Hindlimb muscle (tissue), 1 donor: ENCODE measurements at places on chromosomes 5 and 9. TPM values are rescaled to one million over a fixed set of nuclear protein-coding genes. Genes with fewer than 3 reads are reported as not detected.

DNA sequence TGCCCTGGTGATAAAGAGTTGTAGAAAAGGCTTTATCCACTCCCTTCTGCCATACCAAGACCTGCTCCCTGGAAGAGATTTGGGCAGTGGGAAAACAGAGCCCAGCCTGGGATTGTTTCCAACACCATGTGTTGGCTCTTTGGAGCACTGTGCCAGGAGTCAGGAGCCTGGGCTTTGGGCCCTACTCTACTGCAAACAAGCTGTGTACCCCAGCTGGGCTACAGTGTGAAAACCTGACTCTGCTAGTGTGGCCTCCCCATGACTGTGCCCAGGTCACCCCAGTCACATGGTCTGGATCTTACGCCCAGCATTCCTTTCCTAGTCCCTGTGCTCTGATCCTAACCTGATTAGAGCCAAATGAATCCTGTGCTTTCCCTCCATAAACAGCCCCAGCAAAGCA, 39.3 kb upstream of the SHB start:
- DNase-seq: no peak

DNA sequence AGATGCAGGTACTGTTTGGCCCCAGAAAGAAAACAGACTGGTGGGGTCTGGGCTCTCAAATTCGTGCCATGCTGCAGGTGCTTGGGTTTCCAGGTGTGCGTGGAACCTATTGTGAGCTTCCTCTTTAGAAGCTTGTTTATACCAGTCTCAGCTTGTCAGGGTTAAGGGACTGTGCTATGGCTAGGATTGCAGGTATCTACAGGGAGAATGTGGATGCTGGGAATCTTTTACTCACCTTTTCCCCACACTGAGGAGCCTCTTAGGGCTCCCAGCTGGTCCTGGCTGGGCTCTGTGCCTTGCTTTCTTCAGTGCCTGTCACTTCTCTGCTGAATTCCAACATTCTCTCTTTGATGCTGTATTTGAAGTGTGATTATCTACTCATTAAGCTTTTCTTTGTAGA, 111.8 kb downstream of the WDR70 start:
- no peak for DNase-seq

DNA sequence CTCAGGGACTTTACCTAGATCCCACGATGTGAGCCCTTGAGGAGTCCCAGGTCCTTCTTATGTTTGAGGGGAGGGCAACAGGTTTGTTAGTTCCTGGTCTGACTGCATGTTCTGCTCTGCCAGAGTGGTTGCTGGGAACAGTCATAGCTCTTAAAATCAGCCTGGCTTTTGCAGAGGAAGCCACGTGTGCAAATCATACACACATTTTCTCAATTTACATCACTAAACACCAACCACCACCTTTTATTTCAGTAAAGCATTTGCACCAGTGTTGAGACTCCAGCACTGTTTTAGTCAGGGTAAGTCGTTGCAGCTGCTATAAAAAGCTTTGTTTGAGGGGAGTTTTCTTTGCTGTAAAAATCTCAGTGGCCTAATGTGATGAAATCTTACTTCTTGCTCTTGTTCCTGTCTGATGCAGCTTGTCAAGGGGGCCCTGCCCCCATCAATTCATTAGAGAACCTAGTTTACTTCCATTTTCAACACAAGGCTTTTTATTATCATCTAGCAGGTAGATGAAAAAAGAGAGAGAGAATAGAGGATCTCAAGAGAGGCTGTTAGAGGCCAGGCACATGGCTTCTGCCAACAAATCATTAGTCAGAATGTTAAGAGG, 70.3 kb upstream of the VCAN start:
- no peak for DNase-seq

GRCh38 chr9:37324261-37324683, 98.2 kb upstream of the GRHPR start:
- no peak for DNase-seq

GRCh38 chr5:80408484-80409366, 861 bp downstream of the ZFYVE16 start:
- DNase-seq: no peak

DNA sequence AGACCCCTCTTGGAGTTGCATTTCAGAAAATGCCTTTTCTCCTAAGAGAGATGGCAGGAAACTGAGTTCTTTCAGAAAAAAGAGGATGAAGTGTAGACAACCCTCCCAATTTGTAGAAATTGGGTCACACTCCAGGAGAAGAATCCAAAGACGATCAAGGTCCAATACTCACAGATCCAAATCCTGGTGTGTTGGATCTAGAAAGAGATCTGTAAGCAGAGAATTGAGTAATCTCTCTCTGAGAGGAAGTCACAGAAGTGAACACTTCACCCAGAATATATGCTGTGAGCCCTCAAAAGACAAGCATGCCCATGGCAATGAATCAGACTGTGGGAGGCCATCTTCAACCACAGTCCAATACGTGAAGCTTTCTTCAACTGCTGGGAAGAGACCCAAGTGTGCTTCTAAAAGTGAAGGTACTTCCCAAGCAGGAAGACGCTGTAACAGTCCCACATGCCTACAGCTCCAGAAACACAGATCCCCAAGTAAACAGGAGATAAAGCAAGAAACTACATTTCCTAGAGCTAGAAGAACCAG, 182.7 kb downstream of the SMC2 start:
- no peak for DNase-seq

- DNase-seq: no peak
Measured at GRCh38 chr5:67880876-67881275, 334.7 kb upstream of the PIK3R1 start.

- DNase-seq: no peak
Measured at GRCh38 chr9:128148509-128149000, 698 bp upstream of the LCN2 start.

GRCh38 chr5:139458580-139459407, 3.7 kb downstream of the ECSCR start:
- DNase-seq: no peak

DNA sequence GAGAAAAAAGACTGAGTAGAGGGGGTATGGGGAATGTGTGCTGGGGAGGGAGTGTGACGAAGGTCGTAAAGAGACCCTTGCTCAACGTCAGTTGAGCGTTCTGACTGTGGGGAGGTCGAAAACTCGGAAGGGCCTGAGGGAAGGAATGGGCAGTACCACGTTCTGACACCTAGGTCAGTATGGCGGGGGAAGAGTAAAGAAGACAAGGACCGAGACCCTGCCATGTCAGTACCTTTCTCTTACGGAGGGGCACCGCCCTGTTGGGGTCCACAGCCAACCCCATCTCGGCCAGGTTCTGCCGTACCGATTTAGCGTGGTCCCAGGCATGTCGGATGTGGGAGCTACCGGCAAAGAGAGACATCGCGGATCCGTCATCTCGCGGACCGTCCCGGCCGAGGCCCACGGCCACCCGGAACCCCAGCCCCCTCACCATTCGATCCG, 375 bp downstream of the NOP16 start:
- DNase-seq: no peak

GRCh38 chr5:107726896-107727295, 56.2 kb upstream of the EFNA5 start:
- DNase-seq: no peak

- DNase-seq: no peak
Measured at GRCh38 chr5:111129938-111130337, 37.8 kb downstream of the WDR36 start.

GRCh38 chr9:21789541-21790037, 12.8 kb upstream of the MTAP start:
- DNase-seq: peak; percentile 85

GRCh38 chr9:124899845-124900244, 37.9 kb downstream of the ARPC5L start:
- no peak for DNase-seq

GRCh38 chr5:167802755-167803431, 488.6 kb upstream of the WWC1 start:
- DNase-seq: no peak

GRCh38 chr5:2529371-2530092, 221.9 kb downstream of the IRX2 start:
- no peak for DNase-seq

DNA sequence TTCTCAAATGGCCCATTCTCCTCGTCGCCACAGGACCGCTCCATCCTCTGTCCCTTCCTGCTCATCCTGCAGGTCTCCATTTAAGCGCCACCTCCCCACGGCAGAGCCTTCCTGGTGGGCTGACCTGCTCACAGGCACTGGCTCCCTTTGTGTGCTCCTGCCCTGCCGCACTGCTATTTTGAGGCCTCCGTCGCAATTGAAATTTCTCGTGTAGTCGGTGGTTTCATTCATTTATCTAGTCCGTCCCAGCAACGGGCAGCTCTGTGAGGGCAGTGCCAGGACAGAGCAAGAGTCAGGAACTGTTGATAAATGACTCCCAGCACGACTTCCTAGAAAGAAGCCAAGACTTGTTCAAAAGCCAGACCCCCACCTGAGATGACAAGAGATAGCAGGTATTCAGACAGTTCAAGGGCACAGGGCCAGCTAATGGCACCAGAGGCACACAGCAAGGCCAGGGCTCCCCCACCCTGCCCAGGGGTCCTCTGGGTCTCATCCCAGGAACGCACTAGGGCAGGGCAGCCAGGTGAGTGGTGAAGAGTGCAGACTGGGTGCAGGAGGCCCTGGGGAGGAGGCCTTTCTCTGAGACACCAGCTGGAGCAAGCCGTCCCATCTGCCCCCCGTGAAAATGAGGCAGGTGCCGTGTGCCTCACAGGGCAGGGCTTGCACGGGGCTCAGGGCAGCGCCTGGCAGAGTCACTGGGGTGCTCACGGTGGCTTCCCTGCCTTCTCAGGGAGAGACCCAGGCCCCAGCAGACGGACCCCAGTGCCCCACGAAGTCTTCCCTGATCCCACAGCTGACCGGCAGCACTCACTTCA, 36.9 kb downstream of the FAM78A start:
- no peak for DNase-seq

- no peak for DNase-seq
Measured at GRCh38 chr5:110951373-110951791, 120.1 kb upstream of the TSLP start.

- peak; percentile 16 for DNase-seq
Measured at GRCh38 chr5:38515646-38516045, 40.8 kb downstream of the LIFR start.

DNA sequence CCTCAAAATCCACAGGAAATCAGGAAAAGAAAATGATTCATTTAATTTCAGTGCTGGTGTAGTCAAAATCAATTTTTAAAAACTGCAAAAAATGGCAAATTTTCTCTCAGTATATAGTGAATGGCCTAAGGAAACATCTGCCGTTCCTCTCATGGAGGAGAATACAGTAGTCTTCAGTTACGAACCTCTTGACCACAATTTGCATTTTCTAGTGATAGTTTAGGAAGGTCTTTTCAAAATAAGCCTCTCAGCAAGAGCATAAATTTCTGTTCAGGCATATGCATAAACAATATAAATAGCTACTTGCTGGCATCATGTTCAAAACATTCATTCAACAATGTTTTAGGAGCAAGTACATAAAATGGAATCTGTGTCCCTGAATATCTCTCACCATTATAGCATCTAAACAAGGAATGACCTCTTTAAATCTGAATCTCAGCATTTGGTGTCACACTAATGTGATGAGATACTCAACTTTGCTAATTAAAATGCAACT, 33.5 kb downstream of the HAPLN1 start:
- no peak for DNase-seq

GRCh38 chr5:150706776-150707390, 6.0 kb upstream of the RBM22 start:
- no peak for DNase-seq

- DNase-seq: no peak
Measured at GRCh38 chr5:66410122-66410521, 186.1 kb upstream of the MAST4 start.

DNA sequence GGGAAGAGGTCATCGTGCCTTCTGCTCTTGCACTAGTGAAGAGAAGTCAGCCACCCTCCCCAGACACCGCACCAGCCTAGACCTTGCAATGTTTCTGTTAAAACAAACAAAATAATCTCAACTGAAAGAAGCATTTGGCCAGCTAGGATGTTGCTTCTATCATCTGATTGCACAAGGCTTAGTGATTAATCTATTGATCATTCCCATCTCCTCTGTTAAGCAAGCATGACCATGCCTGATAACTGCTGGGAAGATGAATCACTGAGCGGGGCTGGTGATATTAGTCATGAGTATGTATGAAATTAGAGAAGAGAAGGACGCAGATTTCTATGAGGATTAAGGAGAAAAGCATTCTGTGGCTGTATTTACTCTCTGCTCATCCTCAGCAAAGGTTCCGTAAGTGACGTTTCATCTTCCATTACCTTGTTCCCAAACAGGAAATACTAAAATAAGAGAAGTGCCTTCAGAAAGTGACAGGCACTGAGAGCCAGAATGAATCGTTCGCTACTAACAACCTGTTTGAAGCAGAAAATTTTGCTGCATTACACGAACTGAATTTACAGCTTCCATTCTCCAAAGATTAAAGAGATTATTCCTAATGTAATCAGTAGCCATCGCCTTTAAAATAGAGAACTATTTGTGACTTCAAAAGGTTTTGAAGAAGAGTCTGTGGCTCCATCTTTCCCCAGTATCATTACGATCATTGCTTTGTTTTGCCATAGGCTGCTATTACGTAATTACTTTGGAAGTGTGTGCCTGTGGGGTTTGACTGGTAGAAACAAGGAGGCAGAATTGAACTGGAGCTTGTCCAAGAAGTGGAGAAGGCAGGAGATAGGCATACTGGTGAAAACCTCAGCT, 219.1 kb downstream of the MED10 start:
- no peak for DNase-seq

DNA sequence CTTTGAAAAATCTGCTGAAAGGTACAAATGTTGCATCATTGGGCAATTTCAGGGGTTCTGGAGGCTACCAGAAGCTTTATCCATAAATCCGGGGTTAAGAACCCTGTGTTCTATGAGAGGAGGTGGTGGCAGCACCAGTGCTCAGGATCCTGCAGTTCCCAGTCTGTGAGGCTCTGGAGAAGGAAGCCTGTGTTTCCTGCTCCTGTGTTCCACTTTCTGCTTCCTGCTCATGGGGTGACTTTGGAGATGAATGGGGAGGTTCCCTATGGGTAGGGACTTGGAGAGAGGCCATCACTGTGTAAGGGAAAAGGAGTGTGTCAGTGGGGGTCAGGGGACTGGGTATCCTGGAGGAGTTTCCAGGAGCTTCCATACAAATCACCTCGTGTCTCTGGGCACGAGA, 2.3 kb downstream of the CDX1 start:
- no peak for DNase-seq

GRCh38 chr5:159783726-159784247, 132.5 kb upstream of the ADRA1B start:
- DNase-seq: no peak

Gene OR1L8
- 0.09 TPM for polyA plus RNA-seq

Gene BTNL3
- not detected for polyA plus RNA-seq

Gene BNC2
- 5.3 TPM for polyA plus RNA-seq

Gene CDKN2AIPNL
- 31.4 TPM for polyA plus RNA-seq

Gene GRIA1
- 0.28 TPM for polyA plus RNA-seq

Gene RORB
- polyA plus RNA-seq: 0.06 TPM

Gene SPINK5
- 0.41 TPM for polyA plus RNA-seq

Gene MYOZ3
- 12.5 TPM for polyA plus RNA-seq

Gene SPDL1
- 16.1 TPM for polyA plus RNA-seq

Gene MYOT
- polyA plus RNA-seq: 268 TPM

Gene CDH9
- not detected for polyA plus RNA-seq

Gene NIM1K
- 0.70 TPM for polyA plus RNA-seq

Gene MARCOL
- polyA plus RNA-seq: not detected

Gene KIF4B
- polyA plus RNA-seq: not detected

Gene ENC1
- polyA plus RNA-seq: 26.0 TPM

Gene ALDH1B1
- 21.7 TPM for polyA plus RNA-seq

Gene CBY3
- polyA plus RNA-seq: 0.61 TPM

Gene SHISAL2B
- polyA plus RNA-seq: not detected

Gene PCSK1
- 0.04 TPM for polyA plus RNA-seq

Gene KCNV2
- polyA plus RNA-seq: 0.12 TPM

Gene PALM2AKAP2
- polyA plus RNA-seq: 30.4 TPM

Gene CA9
- 0.50 TPM for polyA plus RNA-seq
